ENCODE measurements at places on chromosomes 1 and 21. TPM values are rescaled to one million over a fixed set of nuclear protein-coding genes. Genes with fewer than 3 reads are reported as not detected.

KMO gene
- polyA plus RNA-seq, result 19.5 TPM

GRCh38 chr1:244614113-244614836, 38.7 kb upstream of the DESI2 start:
- no peak for DNase-seq

- no peak for DNase-seq
Observed at GRCh38 chr1:207831517-207832327, 79.2 kb downstream of the CD34 start.

DNA sequence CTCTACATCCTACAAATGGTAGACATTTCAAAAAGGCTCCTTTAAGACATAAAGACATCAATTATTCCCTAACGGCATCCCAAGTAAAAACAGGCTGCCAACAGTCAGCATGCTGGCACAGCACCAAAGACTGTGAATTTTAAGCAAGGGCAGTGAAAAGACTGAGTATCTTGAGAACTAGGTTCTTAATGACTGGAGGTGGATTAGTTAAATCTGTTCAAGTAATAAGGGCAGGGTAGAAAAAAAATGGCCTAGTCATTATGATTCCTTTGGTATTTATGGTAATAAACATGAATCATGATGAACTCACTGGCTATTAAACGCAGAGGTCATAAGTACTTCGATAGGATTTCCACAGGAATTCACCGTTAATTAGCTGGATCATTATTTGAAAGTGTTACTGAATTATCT, 75.2 kb downstream of the KIFAP3 start:
- DNase-seq, result peak; percentile 19

- no peak for DNase-seq
Observed at GRCh38 chr21:27403011-27403410, 436.1 kb upstream of the ADAMTS5 start.

CYP4Z1 gene
- polyA plus RNA-seq, result 0.17 TPM

GRCh38 chr1:109658533-109659042, 2.7 kb downstream of the GSTM4 start:
- DNase-seq, result no peak

LCE2C gene
- not detected for polyA plus RNA-seq

DNA sequence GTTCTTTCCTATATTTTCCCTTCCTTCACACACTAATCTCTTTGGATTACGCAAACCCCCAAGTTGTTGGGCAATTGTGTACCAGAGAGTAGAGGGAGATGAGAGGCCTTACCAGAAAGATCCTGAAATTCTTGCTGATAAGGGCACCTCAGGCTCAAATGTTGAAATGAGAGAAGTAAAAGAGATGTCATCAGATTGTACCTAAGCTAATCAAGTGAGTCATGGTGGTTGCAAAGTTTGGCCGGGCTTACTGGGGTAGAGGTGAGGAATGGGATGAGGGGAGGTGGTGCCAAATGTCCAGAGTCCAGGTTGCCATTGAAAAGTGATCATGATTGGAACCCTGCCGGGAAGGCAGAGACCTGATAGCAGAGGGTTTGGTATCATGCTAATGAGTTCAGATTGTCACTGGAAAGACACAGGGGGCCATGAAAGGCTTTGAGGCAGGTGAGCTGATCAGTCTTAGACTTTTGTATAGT, 43.1 kb downstream of the OPTC start:
- no peak for DNase-seq

PTPN7 gene
- polyA plus RNA-seq, result 1.0 TPM

ARHGAP29 gene
- 90.5 TPM for polyA plus RNA-seq

GRCh38 chr1:209685821-209686220, 10.6 kb downstream of the G0S2 start:
- DNase-seq, result no peak

LDLRAD2 gene
- 5.8 TPM for polyA plus RNA-seq

GRCh38 chr21:42426876-42427480, 23.3 kb downstream of the UBASH3A start:
- no peak for DNase-seq

GRCh38 chr1:24465638-24466037, 37.0 kb upstream of the RCAN3 start:
- no peak for DNase-seq

GRCh38 chr1:182484531-182485257, 34.7 kb downstream of the RGSL1 start:
- no peak for DNase-seq

GRCh38 chr1:217268058-217268457, 362.8 kb downstream of the GPATCH2 start:
- DNase-seq, result no peak

DNA sequence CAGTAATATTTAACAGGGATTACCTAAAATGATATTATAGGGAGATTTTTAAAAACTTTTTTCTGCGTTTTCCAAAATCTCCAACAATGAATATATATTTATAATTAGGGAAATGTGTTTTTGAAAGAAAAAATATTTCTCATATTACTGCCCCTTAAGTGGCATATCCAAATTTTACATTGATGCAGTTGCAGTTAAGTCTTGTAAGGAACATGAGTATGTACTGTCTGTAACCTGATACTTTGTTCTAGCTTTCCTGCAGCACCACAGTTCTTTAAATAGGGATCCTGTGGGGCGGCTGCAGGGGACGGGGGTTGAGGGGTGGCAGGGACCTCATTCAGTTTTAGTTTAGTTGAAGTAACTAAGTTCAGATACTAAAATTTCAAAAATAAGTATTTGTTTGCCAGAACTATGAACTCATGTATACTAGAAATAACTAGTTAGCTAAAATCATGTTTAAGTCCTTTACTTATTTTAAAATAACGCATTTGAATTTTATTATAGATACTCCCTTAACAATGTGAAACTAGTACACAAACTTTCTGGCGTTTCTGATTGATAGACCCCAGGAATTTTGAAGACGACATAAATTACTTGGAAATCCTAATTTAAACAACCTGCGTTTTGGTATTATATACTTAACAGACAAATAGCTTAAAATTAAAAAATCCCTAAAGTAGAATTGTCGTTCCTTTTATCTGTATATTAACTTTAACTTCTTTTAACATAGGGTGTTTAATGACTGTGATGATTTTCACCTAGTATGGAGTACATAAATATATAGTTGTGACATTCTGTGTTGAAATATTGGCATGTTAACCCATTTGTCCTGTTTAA, 639 bp upstream of the DNAJB4 start:
- peak; percentile 55 for DNase-seq

DNA sequence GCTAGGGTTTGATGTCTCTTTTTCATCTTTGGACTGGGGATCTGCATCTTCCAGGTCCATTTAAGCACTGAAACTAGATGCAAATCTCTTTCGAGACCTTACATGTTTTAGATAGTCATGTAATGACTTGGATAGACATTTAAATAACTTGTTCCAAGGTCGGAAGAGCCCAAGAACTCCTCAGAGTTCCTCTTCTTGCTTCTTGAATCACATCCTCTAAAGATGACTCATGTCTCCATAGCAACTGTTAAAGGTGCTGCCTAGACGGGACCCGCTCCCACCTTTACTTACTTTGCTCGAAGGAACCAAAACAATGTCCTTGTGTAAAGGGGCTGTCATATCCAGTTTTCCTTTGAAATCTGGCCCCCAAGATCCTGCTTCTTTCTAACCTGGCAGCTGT, 130.0 kb downstream of the EDEM3 start:
- no peak for DNase-seq

DNA sequence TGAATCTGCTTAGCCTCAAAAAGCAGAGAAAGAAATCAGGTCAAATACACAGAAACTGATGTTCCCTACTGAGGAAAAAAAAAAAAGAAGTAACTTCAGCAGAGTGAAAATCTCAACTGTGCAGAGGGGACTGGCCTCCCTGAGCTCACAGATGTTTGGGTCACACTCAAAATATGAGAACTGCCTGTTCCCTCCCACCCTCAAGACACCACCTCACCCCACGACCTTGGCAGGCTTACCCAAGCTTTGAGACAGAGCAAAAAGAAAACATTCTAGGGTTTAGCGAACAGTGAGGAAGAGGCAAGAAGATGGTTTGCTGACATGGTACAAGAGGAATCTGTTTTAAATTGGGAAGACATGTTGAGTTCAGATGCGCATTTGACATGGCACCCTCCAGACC, 48.8 kb downstream of the NID1 start:
- DNase-seq, result no peak

LIN9 gene
- 9.2 TPM for polyA plus RNA-seq

DNA sequence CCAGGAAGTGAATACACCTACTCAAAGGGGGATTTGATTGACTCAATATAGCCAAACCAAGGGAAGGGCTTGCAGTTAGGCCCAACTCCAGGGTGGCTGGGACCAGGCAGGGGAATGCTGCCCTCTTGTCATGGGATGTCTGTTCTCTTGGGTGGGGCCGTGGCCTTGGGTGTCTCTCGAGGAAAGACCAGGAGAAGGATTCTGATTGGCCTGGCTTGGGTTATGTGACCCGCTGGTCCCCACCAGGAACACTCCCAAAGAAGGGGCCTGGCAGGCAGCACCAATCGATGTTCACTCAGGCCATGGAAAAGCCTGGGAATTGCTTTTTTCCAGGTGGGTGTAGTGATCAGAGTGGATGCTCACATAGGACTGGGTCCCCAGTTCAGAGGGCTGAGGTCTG, 10.1 kb upstream of the ZNF362 start:
- DNase-seq, result no peak

- no peak for DNase-seq
Observed at GRCh38 chr1:27015260-27015659, 2.6 kb upstream of the TENT5B start.

GRCh38 chr1:246798606-246799496, 74.6 kb downstream of the SCCPDH start:
- no peak for DNase-seq

- DNase-seq, result no peak
Observed at GRCh38 chr1:96464066-96464465, 257.5 kb upstream of the PTBP2 start.

Measured in renal cortex interstitium (tissue), 15 donors.